ENCODE measurements at places on chromosomes 3 and 15.

DNA sequence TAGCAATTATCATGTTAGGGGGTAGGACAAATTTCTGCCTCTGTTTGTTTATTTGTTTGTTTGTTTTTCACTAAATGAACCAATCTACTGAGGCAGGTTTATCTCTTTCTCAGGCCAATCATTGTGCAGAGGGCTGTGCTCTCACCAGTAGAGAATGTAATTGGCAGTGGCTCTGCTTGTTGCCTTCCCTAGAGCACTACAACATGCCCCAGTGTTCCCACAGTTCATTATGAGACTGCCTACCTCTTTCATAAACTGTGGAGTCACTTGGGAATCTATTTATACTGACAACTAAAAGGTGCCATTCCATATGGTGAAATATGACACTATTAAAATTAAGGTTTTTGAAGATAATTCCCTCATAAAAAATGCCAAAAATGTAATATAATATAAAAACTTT lies 196.3 kb upstream of the ALCAM start:
- DNase-seq = no peak

- no peak for DNase-seq
Measured at GRCh38 chr3:12536423-12536822, 8.9 kb downstream of the MKRN2OS start.

- DNase-seq = no peak
Measured at GRCh38 chr3:100737334-100737733, 28.0 kb downstream of the TFG start.

DNA sequence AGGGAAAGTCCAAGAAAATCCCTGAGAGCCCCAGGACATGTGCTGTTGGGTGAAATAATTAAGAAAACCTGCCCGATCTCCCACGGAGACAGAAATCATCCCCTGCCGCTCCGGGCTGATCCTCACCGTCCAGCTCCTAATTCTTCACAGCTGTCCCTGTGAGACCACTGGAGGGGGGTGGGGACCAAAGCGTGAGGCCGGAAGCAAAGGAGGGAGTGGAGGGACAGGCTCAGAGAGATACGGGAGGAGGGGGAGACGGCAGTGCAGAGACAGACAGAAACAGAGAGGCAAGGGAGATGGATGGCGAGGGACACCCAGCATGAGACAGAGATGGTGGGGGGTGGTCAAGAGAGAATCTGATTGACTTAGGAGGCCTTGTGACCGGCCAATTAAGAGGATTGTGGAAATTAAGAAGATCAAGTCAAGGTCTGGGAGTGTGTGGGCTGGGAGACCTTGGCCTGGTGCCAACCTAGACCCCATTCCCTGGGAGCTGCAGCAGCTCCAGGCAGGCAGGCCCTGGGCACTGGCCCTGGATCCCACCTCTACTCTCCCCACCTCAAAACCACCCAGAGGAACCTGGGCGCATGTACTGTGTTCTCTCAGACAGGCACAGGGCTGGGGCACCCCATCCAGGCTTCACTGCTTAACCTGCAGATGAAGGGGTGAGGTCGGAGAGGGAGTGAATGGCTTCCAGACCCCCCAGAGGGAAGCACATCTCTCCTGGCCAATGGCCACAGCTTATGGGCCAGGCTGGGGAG lies 113.2 kb upstream of the ALDH1A3 start:
- DNase-seq = no peak

DNA sequence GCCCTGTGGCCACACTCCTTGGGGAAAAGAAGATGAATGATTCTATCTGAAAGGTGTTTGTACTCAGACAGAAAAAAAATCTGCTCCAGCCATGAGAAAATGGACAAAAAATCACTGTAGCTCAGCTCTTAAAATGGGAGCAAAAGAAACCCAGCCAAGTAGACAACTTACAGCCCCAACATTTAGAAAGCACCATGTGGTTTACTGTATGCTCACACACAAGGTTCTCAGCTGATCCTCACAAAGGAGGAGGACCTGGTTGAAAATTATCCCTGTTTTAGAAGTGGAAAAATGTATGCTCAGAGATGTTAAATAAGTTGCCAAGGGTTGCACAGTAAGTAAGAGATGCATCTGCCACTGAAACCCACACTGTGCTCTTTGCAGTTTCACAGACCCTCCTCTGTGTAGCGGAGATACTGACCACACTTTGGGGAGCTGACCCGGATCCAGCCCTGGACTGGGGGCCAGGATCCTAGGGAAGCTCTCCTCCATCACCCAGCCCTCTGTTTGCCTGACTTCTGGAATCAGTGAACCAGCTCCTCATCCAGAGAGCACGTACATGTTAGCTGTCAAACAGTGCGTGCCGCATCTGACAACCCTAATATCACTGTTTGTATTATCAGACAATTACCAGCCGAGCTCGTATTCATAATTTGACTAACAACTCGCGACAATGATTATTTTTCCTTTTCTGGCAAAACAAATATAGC lies 32.7 kb upstream of the TPRG1 start:
- DNase-seq = no peak

DNA sequence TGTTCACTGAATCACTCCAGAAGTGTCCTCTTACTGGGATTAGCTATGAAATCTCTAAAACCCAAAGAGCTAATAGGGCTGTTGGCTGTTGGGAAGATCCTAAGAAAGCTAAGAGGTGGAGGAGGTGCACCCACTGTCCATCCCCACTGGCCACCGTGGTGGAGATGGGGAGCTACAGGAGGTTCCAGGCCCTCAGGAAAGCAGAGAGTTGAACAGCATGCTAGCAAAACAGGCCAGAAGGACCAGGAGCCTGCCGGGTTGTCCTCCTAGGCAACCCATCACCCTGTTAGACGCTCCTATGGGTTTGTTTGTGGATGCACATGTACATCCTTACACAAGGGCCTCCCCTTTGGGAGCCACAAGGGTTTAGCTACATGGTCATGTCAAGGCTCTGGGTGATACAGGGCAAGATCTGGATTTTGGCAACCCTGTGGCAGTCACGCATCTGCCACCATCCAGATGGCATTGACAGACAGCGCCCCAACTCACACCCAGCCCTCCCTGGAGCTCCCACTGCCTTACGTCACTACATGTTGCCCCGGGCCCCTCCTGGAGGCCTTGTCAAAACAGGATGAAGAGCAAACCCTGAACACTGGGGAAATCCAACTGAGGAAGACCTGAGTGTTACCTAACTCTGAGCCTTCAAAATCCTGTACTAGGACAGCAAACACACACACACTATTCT lies 208.1 kb downstream of the SLCO3A1 start:
- DNase-seq = no peak

DNA sequence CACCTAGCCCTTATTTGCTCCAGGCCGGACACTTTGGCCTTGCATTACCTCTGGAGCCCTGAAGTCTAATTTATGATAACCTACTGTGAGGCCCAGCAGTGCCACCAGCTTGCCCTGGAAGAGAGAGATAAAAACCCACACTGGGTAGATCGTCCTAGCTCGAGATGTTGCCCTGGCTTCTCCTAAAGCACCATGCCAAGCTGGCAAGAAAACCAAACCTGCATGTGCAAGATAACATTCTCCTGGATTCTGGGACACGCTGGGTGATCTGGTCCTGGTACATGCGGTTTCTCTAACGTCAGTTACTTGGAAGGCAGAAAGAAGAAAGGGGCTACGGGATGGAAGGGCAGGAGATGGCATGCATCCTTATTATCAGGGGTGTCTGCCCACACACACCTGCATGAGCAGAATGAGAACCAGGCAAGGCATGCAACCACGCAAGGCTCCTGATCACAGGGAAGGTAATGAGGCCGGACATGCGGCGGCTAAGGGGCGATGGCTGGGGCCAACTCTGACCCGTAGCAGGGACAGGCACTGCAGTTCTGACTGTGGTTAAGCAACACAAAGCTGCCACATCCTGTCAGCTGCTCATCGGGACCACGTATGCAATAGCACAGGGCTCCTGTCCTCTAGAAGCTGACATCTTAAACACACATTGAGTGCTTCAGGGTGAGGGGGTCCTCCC lies 73.0 kb downstream of the OXNAD1 start:
- DNase-seq = peak; percentile 63

DNA sequence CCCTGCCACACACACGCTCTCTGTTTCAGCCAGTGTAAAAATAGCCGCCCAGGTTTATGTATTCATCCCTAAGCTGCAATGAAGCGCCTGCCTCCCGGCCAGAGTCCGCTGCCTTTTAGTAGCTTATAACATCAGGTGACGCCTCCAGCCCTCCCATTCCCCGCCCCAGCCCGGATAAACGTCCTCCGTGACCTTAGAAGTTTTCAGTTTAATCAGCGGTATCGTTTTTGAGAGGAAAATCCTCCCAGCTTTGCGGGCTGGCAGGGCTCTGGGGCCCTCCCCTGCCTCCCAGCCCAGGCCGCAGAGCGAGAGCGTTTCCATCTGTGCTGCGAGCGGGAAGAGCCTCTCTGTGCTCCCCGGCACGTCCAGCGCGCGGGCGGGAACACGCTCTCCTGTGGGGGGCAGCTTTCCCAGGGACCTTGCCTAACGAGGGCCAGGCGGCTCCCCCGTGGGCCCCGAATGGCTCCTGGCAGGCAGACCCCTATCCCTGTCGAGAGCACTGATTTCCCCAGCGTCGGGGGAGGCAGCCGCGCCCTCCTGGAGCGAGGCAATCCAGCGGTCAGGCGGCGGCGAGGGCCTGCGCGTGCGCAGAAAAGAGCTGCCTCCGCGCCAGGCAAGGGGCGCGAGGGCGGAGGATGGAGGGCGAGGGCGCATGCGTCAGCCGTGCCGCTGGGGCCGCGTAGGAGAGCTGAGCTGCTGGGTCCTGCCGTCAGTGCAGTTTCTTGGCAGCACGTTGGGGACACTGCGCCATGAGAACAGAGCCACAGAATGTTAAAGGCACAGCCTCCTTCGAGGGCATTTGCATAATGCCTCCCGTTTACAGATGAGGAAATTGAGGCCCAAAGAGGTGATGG lies 71.1 kb downstream of the CCNL1 start:
- peak; percentile 95 for DNase-seq

GRCh38 chr15:92074101-92074500 lies 220.6 kb downstream of the SLCO3A1 start:
- no peak for DNase-seq

DNA sequence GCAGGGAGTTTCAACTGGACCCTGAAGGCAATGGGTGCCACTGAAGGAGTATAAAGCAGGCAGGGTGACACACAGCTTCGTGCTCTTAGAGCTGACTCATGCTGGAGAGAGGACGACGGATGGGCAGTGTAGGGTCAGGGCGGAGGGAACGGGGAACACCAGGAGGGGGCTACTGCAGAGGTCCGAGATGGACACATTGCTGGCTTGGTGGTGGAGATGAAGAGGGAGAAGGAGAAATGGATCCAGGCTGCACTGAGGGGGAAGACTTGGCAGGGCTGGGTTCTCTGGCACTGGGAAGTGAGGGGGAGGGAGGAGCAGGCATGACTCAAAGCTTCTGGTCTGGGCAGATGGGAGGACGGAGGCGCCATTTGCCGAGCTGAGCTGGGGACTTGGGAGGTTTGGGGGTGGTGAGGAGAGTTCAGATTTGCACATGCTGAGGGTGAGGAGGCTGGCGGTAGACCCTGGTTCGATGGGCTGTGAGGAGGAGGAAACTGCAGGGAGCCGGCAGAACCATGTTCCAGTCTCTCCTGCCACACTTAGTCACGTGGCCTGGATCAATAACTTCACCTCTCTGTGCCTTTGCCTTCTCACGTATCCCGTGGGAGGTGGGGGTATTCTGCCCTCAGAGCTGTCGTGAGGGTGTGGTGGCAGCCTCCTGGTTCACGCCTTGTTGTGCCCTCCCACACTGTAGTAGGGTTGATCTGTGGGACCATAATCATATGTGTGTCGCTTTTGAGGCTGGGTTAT lies 4.6 kb upstream of the KCTD6 start:
- no peak for DNase-seq

DNA sequence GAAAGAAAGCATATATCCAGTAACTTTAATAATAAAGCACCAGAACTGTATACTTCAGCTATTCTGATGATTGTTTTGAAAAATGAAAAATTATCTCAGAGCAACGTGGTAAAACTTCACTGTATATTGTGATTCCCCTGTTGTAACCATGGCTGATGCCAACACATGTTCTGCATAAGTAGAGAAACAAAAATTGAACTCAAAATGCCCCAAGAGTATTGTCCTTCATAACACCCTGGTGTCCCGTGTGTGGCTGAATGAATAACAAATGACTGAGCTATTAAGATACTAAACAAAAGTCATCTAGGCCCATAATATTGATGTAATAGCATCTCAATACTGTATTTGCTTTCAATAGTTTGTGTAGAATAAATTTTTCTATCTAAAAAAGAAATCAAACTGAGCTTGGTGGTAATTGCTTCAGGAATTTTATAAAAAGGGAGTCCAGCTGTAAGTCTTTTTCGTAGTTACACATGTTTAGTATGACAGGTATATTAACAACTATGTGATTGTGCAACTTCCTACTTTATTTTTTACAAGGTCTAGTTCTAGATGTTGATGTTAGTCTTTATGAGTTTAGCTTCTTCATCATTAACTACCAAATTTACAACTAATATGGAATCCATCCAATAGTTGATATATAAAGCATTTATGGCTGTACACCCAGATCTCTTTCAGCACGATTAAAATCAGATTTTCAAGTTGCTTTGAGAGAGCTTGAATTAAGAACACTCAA lies 623.8 kb upstream of the AGTR1 start:
- no peak for DNase-seq

DNA sequence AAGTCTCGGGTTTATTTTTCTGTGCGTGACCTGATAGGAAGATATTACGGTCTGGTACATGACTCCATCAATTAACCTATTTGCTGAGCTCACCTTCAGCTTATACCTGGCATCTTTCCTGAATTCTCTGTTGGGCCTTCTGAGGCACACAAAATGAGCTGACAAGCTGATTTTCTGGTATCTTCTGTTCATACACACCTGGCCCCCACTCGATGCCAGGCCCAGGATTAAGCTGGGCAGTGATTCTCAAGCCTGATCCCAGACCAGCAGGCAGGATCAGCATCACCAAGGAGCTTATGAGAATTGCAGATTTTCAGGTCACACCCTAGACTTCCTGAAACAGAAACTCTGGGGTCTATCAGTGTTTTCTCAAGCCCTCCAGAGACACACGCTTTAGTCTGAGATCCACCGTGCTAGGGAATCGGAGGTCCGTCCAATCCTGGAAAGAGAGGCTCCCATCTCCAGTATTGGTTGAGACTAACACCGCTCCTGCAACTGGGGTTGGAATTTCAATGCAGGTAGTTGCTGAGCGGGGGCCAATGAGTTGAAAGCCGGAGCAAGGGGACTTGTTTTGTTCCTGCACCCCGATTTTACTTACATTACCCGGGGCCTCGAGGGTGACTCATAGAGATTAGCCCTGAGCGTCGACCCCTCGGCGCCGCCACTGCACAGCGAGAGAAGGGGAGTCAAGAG lies 636 bp upstream of the EIF1B start:
- DNase-seq = no peak

DNA sequence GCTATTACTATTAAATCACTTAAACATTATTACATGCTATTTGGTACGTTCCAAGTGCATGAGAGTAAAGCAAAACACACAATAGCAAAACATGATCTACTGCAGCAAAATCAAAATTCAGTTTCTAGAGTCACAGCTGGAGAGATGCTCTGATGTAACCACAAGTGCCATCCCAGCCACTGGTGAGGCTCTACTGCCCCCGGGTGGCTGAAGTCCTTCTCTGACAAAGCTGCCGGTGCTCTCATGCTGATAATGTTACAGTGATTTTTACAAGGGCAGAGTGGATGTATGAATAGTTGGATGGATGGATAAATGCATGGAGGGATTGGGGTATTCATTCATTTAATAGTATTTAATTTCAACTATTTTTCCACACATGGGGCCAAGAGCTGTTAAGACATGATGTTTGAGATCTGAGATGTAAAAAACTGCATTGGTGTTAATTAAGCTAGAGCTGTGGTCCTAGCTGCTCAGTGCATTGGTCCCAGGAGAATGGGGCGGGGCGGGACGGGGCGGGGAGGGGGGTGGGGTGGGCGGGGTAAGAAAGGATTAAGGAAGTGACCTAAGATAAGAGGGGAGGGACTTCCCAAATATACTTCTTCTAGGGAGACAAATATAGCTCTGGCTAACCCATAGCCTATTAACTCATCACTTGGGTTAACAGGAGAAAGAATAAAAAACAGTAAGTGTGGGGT lies 5.3 kb upstream of the SPESP1 start:
- peak; percentile 43 for DNase-seq
